ENCODE measurements at places on chromosomes 1 and 21.
A peak's percentile ranks its signal among the peaks of the same experiment; 100 is the strongest.

DNA sequence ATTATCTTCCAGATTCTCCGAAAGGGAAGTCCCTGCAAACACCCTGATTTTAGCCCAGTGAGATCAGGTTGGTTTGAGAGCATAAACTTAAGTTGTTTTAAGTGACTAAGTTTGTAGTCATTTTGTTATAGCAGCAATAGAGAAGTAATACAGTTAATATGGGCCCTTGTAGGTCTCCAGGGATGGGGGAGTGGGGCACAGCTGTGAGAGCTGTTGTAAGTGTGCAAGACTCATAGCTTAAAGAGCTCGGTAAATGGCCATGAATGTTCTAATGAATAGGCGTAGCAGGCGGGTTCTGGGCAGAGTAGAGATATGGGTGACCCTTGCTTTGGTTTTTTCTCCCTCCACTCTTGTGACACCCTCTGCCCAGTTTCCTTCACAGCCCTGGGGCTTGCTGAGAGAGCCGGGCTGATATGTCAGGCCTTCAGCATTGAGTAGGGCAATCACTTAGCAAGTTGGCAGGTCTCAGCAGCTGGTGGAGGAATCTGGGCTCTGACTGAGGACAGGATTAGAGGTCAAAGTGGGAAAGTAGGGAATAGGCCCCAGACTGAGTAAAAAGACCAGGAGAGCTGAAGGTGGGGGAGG lies 16.0 kb upstream of the ID3 start:
- DNase-seq, result no peak

- DNase-seq, result no peak
Observed at GRCh38 chr1:245306628-245307410, 152.0 kb downstream of the KIF26B start.

DNA sequence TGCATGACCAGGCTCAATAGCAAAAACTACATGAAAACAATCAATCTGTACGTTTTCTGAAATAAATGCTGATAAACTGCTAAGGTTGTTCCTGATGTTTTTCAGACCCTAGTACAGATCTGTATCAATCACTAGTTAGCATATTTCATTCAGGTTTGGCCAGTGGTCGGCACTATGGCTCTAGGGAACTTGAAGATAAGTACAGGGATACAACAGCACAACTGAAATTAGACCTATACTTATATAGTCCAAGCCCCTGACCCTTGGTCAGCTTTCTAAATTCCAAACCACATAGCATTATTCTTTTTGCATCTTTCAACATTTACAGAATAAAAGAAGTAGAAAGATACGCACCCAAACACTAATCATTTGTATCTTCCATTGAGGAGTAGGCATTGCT lies 142.7 kb downstream of the PLPPR4 start:
- no peak for DNase-seq

DNA sequence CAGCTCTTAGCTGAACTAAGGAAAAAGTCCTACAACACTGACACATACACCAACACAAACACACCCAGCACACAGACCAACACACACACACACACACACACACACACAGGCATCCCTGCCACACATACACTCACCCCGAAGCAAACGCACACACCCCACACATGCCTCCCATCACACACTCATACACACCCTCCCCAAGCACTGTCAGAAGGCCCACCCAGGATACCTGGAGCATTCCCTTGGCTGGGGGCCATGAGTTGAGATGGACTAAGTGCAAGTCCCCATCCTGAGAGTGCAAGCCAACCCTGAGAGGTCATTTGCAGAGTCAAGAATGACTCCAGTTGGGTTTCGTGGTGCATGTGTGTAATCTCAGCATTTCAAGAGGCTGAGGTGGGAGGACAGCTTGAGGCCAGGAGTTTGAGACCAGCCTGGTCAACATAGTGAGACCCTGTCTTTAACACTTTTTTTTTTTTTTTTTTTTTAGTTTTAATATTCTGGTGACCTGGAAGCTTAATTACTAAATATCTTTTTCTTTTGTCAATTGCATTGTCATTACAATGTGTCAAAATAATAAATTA lies 117.3 kb downstream of the RHOU start:
- DNase-seq, result no peak

DNA sequence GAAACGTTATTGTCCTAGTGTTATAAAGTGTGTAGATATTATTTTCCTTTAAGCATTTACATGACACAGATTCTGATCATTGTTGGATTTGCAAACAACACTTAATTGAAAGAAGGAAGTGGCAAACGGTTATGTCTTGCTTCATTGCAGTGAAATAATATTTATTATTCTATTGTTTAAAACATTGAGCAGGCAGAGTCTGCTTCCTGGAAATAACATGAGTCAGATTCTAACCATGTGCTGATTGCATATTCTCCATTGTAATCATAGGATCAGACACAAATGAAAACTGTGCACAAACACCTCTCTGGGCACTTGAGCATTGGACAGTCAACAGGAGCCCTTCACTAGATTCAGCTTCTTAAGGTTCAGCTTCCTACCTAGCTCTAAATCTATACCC lies 46.8 kb upstream of the USP25 start:
- DNase-seq, result no peak

- DNase-seq, result peak; percentile 76
Observed at GRCh38 chr21:44065428-44065827, 41.8 kb upstream of the PWP2 start.

GRCh38 chr1:86273066-86273465 lies 116.5 kb upstream of the COL24A1 start:
- DNase-seq, result no peak

GRCh38 chr1:85806236-85806965 lies 98.2 kb upstream of the ZNHIT6 start:
- DNase-seq, result no peak

Data from effector memory CD4-positive, alpha-beta T cell (primary cell).